Stimulated activated CD4-positive, alpha-beta T cell treated with anti-CD3 and anti-CD28 coated beads, Interleukin-1b, Interleukin-23, amount 100 ng/mL, for 24 hours (primary cell): ENCODE measurements at places on chromosomes 5 and 9.

GRCh38 chr9:8733131-8733954, 933.8 kb upstream of the DMAC1 start:
- DNase-seq, result no peak

DNA sequence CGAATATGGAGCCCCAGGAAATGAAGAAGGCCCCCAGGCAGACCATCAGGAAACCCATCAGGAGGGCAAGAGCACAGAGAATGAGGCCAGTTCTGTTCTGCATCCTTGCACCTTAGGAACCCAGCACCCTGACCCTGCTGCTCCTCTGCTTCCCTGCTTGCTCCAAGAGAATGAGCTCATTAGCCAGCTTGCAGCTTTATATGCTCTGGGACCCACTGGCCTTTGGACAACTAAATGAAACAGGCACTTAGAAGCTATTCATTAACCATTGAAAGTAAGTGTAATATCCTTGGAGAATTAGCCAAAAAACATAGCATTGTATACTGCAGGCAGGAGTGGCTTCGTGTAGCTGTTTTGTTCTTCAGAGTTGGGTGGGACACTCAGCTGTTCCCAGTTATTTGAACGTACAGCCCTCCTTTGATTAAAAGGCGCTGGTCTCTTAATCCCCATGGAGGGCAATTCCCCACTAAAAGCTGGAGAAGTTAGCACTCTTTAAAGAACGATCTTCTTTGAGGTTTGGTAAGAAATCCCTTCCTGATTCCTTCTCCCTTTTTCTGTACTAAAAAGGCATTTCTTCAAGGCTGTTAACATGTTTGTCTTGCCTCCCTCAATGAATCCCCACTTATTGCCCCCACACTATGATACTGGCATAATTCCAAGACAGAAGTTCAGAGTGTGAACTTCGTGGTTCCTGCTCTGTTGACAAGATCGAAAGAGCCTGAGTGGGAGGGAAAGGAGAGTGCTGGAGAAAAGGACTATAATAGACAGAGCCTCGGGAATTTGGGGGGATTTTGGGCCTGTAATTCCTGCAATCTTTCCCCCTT, at the start of gene TMEM252:
TMEM252 (minus strand) TSS at position 172 of the 824 bp plus-strand sequence; CDS start at position 103, 69 bp downstream.
- DNase-seq, result no peak

DNA sequence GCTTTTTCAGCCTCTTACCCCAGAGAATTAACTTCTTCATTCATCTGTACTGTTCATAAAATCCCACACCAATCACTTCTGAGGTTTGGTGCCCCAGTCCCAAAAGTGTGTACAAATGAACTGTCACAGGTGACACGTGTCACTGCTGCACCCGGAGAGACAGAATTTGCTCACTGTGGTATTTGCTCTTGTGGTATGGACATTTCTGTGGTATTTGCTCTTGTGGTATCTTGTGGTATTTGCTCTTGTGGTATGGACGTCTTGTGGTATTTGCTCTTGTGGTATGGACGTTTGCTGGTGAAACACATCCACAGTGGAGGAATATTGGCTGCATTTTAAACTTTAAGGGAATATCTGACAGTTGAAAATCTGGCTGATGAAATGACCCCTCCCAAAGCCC, 214.9 kb upstream of the DAP start:
- DNase-seq, result no peak

DNA sequence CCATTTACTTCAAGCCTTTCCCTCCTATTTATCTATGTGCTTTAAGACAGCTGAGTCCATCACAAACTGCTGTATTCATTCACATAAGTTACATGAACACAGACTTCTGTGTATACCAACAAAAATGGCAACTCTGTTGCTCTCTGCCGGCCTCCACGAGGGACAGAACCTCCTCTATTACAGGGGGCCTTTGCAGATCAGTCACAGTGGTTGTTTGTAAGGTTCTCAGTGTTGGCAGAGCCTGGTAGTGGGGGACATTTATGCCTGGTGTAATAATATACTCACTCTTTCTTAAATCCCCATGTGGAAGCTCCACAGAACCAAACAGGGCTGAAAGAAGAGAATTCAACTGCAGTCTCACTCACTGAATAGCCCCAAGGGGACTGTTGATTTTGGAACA, 76.5 kb downstream of the SLC1A1 start:
- DNase-seq, result no peak
